Activated T-cell treated with anti-CD3 and anti-CD28 coated beads for 1 hour (primary cell): ENCODE measurements at places on chromosomes 7 and 10.

DNA sequence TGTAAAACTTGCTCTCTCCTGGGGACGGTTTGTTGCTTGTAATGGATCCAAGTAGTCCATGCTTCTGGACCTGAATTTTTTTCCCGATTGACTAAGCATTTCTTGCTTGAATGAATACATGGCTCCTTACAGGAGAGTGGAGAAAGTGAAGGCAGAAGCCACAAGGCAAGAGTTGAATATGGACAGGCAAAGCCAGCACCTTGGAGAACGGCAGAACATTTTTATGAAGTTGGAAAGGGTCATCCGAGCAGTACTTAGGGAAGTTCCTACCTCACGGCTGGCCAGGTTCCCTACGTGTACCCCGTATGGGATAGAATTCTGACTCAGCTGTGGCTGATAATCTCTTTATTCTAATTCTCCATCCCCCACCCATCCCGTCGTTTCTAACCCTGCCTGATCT, 50.6 kb upstream of the MGAM2 start:
- no peak for DNase-seq

DNA sequence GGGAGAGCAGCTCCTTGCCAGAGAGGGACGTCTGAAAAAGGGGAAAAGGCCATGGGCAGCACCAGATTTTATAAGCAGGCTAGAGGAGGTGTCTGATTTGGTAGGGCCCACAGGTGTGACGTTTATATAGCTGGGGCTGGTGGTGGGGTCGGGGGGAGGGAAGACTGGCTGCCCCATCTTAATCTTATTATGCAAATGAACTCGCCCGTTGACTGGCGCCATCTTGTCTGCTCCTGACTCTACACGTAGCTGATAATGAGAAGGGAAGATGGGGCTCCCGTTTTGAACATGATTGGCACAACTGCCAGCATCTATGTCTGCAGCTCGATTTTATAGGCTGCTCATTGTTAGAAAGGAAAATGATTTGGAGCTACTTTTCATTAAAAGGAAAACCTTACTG, 28.6 kb upstream of the CADPS2 start:
- DNase-seq, result no peak

- no peak for DNase-seq
These were observed 697.6 kb upstream of the GALNT17 start for GRCh38 chr7:70434376-70434775.

DNA sequence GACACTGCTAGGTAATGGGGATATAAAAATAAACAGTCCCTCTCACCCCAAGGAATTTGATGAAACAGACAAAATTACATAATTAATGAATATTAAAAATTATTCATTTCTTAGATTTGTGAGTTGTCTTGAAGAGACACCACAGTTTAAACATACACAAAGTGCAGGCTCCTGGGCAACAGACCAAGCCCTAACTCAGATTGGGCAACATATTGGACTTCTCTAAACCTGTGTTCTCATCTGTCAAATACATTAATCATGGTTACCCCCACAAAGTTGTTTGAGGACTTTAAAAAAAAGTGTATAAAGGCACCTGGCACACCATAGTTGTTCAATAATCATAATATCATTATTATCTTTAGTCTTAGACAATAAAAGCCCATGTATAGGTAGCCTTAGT, 62.5 kb upstream of the CAPZA2 start:
- DNase-seq, result no peak

DNA sequence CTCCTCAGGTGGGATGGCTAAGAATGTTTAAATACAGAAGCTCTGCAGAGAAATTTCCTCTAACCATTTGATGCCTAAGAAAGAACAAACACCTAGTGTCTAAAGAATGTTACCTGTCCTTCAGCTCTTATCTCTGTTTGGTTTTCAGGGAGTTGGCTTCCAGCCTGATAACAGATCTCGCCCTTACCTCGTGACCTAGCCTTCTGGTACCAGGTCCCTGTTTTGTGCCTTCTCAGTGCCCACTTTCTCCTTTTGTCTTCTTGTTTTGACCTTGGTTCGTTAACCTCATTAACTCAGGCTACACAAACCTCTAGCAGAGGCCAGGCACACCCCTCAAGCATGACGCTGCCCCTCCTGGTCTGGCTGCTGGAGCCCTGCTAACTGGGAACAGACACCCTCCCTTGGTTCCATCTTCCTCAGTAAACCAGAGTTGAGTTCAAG, 16.1 kb upstream of the RAB11FIP2 start:
- DNase-seq, result no peak

DNA sequence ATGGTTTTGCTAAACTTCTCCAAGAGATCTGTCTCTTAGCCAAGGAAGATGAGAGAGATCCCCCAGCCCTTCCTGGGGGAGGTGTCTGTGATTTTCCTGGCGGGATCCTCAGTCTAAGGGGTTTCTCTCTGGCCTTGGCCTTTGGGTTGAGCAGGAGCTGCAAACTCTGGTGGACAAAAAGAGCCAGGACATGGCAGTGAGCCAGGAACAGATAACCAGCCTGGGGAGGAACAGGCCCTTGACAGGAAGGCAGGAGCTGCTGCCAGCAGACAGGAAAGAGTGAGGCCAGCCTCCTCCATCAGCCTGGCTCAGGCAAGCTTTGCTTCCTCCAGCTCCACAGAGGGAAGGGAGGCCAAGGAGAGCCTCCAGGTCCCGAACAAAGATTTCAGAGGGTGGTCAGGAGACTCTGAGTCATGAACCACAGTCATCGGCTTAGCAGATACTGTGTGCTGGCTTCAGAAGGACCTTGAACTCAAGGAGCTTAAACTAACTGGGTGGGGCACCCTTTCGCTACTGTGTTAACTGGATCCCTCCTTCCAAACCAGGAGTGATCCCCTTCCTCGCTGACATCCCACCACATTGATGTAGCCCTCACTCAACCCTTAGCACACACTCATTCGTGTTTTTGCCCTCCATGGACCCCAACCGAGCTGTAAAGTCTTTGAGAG, 34.7 kb downstream of the DDIT4 start:
- no peak for DNase-seq

DNA sequence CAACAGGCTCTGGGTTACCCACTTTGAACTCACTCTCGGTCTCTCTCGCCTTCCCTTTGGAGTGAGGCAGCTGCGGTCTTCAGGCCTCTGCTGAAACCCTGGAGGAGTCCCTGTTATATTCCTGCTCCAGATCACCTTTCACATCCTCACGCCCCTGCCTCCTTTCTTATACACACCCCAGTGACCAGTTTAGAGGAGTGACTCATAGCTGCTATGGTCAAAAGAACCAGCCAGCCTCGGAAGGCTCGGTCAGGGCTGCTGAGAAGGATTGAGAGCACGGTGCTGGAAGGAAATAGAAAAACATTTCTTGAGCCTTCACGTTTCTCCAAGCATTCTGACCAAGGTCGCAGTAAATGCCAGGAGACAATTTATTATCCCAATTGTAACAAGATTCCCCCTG, 28.3 kb upstream of the SVOPL start:
- no peak for DNase-seq

GRCh38 chr7:151537818-151538561, 18.3 kb upstream of the RHEB start:
- no peak for DNase-seq

DNA sequence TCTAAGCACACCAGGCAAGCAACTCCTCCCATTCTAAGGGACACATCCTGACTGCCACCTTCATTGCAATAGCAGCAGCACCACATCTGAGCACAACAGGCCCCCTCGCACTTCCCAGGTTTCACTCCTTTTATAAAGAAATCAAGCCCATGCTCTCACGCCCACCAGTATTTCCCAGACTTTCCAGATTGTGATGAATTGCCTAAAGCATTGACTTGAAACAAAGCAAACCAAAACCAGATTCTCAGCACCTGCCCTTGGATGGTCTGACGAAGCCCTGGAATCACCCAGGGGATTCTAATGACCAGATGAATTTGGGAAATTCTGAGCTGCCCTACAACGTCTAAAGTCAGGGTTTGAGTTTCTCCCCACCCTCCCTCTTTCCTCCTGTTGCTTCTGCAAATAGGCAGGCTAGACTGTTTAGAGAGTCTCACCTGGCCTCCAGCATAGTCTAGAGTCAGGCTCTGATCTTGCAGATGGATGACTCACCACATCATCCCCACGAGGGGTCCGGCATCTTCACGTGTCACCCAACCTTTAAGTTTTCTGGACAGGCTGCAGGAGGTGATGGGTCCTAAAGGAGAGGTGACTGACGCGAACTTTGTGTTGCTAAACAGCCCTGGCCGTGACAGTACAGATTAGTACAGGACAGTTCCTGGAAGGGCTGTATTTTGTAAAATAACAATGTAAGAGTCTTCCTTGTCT, 198.0 kb downstream of the SKIDA1 start:
- DNase-seq, result no peak

DNA sequence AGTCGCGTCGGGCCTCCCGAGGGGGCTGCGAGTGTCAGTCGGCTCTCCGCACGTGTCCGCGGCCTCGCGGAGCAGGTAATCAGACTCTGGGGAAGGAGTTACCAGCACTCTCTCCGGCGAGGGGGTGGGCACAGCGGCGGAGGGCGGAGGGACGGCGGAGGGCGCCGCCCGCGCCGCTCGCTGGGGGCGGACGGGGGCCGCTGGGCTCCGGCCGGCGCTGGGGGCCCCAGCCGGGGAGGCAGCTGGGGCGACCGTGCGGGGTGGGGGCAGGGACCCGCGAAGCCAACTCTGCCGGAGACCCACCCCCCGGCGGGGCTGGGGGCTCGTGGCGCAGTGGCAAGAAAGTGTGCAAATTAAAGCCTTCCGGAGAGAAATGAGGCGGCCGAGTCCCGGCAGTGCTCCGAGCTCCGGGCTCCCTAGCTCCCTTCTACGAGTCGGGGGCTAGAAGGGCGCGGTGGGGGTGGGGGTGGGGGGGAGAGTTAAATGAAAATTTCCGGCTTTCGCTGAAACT, at the start of gene CDK6:
TSS of gene CDK6 (minus strand) at position 85 of the 511 bp plus-strand sequence. CDS start 3,250 bp downstream, outside the sequence.
- peak; percentile 41 for DNase-seq

GRCh38 chr10:13371897-13372470, 23.9 kb upstream of the SEPHS1 start:
- DNase-seq, result peak; percentile 49

GRCh38 chr10:132479024-132479602, 58.5 kb upstream of the INPP5A start:
- DNase-seq, result no peak

GRCh38 chr10:72692994-72693781, 1.2 kb downstream of the MCU start:
- DNase-seq, result no peak

- DNase-seq, result no peak
These were observed 137.6 kb downstream of the C10orf105 start for GRCh38 chr10:71582019-71582418.

DNA sequence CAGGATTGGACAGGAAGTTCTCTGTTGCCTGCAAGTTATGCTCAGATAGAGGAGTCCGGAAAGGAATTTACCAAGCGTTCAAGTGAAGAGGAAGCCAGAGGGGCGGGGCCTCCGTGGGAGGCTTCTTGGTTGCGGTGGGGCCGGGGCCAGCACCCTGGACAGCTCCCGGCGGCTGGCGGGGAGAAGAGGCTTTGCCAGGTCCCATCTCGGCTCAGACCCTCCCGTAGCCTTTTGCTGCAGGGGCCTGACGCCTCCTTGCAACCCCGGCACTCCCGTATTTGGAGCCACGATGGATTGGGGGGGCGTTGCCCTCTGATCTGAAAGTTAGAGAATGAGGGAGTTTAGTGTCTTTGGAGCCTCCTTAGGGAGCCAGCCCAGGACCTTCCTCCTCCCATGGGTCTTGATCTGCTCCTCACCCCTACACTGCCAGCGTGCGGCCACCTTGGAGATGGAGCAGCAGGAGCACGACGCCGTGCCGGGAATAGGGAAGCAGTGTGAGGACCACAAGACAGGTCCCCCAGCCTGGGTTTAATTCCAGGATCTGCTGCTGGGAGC, 3.1 kb upstream of the SLC18A3 start:
- peak; percentile 43 for DNase-seq

DNA sequence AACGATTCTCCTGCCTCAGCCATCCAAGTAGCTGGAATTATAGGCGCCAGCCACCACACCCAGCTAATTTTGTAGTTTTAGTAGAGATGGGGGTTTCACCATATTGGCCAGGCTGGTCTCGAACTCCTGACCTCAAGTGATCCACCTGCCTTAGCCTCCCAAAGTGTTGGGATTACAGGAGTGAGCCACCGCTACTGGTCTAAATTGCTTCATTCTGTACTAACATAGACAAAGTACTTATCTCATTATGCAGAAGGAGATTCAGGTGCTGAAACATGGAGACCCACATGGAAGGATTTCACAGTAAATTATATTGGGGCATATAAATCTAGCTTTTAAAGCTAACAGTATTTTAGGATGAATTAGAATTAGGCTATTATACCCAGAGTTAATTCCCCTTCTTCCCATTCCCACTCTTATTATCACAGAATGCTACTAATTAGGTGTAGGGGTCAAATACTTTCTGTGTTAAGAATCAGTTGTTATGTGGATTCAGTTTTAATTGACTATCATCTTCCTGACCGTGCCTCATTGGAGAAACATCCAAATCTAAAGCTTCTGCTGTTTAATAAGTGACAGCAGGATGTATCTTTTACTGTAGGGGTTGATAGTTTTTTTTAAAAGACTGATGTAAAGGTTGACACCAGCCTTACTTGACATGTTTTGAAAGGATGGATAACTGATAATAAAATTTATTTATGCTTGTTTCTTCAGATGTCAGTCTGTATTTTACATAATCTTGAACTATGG, 27.2 kb downstream of the ADK start:
- DNase-seq, result no peak

- peak; percentile 59 for DNase-seq
These were observed 27.8 kb downstream of the RBM20 start for GRCh38 chr10:110671788-110672579.

DNA sequence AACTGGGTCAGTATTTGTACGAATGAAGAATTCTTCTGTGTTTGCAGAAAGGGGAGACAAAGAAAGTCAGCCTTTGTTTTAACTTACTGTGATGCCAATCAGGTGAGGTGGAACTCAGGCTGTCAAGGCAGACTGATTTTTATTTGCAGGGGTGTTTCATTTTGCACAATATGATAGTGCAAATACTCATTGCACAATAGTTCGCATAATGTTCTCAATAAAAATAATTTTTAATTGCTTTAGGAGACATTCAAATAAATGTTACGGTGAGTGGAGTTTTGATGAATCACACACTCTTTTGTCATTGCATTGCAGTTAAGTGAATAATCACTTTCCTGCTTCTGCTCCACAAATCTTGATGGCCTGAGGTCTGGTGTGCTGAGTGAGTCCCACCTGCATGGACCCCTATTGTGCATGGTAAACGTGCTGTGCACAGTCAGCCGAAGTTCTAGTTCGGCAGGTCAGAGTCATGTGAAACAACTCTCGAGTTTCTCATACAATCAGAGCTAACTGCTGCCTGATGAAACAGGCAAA, 141.3 kb upstream of the FZD8 start:
- DNase-seq, result no peak

DNA sequence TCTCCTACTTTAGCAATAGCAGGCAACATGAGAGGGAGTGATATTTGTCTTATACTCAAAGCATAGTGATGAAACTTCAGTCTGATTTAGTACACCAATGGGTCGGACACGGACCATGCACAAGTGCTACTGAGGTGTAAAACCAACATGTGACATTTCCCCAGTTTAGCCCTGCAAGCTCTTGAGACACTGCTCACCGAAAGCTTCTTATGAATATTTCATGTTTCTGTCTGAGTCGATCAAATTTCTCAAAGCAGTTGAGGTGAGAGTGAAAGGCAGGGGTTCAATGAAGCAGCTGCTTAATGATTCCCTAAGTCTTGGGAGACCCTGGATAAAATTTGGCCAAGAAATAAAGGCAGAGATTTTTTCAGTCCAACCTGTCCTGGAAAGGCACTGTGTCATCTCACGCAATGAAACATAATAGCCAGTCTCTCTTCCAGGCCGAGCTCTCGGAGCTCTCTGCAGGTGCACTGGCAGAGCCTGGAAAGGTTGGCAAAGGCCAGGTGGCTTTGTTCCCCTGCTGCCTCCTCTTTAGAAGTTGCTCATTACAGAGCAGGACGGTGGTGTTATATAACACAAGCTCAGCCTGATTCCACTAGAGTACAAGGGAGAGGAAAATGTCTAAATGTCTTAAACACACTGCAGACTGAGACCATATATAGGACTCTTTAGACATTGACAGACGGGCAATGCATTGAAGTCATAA, 33.9 kb upstream of the XPNPEP1 start:
- no peak for DNase-seq
